Right ventricle myocardium superior (tissue), 1 donor: ENCODE measurements at places on chromosomes 1 and 21.

GRCh38 chr1:162327144-162327787 lies 49.4 kb downstream of the SPATA46 start:
- no peak for DNase-seq

GRCh38 chr1:27807385-27807784 lies 23.2 kb upstream of the PPP1R8 start:
- no peak for DNase-seq

DNA sequence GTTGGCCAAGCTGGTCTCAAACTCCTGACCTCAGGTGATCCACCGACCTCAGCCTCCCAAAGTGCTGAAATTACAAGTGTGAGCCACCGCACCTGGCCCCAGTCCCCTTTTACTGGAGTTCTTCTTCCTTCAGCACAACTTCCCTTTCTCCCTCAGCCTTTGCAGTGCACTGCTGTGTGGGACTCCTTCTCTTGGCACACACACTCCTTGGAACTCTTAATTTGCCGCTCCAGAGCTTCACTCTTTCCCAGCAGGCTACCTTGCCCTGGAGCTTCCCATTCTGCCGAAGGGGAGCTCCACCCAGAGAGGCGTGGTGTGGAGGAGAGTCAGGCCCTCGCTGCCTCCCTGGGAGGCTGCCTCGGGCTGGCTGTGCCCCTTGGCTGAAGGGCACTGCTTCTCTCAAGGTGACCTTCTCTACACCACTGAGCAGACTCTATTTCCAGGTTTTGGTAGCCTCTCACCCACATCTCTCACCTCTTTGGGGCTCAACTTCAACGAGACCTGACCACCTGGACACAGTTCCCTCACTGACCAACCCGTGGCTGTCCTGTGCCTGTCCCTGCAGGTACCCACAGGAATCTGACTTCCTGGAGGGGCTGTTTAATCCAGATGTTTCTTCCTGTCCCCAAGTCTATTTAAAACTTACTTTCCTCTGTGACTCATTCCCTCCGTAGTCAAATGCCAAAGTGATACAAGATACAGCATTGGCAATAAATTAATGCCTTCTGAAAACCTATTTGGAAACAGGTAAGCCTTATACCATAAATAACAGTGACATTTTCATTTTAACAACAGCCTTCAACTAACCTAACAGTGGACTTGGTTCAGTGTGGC lies 227.3 kb upstream of the KIAA0040 start:
- DNase-seq, result no peak

DNA sequence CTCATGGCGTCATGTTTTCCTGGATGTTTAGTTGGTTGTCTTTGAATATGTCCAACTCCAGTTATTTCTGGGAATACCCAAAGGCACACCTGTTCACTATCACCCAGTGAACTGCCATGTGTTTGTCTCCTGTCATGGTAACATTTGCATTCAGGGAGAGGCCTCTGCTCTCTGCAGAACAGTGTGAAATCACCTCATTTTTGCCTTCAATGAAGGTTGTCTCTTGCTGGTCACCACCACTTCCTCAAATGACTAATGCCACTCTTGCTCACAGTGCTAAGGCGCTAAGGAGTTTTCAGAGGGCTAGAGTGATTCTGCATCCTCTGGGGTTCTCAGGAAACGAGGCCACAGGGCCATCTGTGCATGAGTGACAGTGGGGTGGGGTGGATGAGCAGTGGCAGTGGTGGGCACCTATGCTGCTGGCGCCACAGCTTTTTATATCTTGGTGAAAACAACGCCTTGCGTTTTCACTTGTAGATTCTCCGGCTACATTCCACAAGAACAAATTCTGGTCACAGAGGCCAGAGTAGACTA lies 60.0 kb upstream of the ATP5PO start:
- no peak for DNase-seq

DNA sequence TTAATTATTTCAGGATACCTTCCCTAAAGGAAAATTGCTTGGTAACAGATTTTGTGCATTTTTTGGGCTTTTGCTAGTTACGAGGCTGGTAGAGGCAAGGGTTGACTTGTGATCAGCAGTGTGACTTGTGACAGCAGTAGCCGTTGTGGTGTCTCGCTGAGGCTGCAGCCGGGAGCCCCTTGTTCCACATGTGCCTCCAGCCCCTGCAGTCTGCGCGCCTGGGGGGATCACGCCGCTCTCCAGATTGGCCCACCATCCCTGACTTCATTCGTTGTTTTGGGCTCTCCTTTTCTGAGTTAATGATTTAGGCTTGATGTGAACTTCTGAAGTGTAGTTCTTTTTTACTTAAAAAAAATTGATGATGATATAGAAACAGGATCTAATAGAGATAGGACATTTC lies 41.5 kb downstream of the TRAPPC10 start:
- no peak for DNase-seq

DNA sequence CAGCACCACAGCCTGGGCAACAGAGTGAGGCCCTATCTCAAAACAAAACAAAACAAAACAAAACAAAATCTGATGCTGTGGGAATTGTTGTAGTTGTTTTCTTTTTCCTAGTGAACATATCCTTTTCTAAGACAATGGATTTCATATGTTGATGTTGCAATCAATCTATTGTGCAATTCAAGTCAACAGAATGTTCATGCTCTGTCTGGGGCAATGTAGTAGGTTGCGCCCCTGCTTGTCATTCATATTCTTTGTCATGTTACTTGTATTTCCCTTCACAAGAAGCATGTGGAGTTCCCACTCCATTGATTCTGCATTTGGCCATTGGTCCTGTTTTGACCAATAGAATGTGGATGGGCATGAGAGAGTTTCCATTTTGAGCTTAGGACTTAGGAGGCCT lies 223.9 kb downstream of the DUSP10 start:
- no peak for DNase-seq

GRCh38 chr1:217274927-217275654 lies 355.8 kb downstream of the GPATCH2 start:
- no peak for DNase-seq

GRCh38 chr1:241447031-241447644 lies 72.4 kb downstream of the FH start:
- no peak for DNase-seq

DNA sequence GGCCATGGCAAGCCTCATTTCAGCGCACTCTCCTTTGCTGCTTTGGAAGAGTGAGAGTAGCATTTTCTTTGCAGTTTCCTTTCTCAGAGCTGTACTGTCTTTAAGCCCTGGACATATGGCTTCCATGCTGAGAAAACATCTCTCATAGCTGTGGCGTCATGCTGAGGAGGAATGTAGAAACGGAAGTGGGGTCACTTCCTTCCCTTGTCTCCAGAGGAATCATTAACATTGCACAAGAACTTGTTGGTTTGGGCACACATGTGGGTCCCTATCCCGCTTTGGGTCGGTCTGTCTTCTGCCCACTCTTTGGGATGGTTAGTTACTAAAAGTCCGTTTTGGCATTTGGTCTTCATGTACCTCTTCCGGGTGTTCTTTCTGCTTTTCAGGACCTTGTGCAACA lies 5.6 kb downstream of the MFN2 start:
- no peak for DNase-seq

DNA sequence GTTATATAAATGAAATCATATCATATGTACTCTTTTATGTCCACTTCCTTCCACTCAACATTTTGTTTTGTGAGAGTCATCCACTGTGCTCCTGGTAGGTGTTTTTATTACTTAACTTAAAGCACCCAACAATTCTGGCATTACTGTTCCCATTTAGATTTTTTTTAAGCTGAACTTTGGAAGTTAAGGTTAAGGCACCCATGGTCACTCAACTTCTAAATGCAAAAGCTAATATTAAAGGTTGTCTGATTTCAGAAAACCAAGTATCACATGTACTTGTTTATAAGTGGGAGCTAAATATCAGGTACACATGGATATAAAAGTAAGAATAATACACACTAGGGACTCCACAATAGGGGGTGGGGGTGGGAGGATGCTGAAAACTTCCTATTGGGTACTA lies 42.7 kb downstream of the SCMH1 start:
- no peak for DNase-seq

GRCh38 chr21:15138490-15138889 lies 73.7 kb upstream of the NRIP1 start:
- peak; percentile 50 for DNase-seq

- peak; percentile 20 for DNase-seq
Measured at GRCh38 chr21:42542196-42542595, 28.5 kb downstream of the SLC37A1 start.

- DNase-seq, result no peak
Measured at GRCh38 chr1:72498371-72498770, 216.0 kb upstream of the NEGR1 start.

GRCh38 chr1:232620356-232620969 lies 9.5 kb downstream of the SIPA1L2 start:
- peak; percentile 50 for DNase-seq

GRCh38 chr1:46193984-46194570 lies 4.2 kb downstream of the POMGNT1 start:
- DNase-seq, result no peak

- DNase-seq, result no peak
Measured at GRCh38 chr1:18147672-18148071, 40.1 kb downstream of the IGSF21 start.

- DNase-seq, result no peak
Measured at GRCh38 chr1:22484706-22485345, 33.2 kb downstream of the ZBTB40 start.
